Stimulated activated CD4-positive, alpha-beta T cell treated with anti-CD3 and anti-CD28 coated beads, Interleukin-4, amount 100 ng/mL, for 4 hours (primary cell): ENCODE measurements at places on chromosomes 4 and X.

DNA sequence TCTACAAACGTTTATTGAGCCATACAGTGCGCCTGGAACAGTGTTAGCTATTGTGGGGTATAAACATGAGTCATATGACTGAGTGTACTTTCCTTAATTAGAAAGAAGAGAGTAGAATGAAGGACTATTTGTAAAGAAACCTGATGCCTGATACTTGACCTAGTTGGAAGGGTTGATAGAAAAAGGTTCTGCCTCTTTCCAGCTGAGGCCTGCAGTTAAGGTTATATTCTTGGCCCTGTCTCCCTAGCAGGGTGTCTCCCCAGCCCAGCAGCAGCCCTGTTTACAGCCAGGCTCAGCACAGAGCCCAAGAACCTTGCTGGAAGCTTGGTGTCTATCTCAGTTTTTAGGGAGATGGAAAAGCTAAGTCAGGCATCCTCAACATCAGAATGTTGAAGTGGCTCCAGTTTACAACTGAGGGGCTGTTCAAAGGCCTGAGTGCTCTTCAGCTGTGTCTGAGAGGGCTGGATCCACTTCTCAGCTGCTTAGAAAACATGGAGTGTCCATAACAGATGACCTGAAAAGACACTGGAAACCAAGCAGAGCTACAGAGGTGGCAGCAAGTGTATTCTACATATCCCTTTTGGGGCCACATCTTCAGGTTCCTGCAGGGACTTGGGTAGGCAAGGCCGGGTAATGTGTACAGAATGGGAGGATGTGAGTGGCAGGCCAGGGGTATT, 21.6 kb downstream of the NYX start:
- no peak for DNase-seq

- no peak for DNase-seq
These were observed 392.0 kb downstream of the UBE2NL start for GRCh38 chrX:144275843-144276242.

GRCh38 chr4:59966758-59967157, 1233.4 kb upstream of the ADGRL3 start:
- no peak for DNase-seq

DNA sequence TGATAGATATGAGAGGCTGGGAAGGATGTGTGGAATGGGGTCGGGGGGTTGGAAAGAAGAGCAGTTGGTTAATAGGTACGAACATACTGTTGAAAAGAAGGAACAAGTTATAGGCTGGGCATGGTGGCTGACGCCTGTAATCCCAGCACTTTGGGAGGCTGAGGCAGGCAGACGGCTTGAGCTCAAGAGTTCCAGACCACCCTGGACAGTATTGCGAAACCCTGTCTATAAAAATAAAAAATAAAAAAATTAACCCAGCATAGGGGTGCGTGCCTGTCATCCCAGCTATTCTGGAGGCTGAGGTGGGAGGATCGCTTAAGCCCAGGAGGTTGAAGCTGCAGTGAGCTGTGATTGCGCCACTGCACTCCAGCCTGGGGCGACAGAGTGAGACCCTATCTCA, 58.5 kb upstream of the NHSL2 start:
- no peak for DNase-seq

- no peak for DNase-seq
These were observed 227.3 kb upstream of the GIMD1 start for GRCh38 chr4:106595906-106596305.

GRCh38 chr4:13670456-13671160, 43.1 kb upstream of the BOD1L1 start:
- no peak for DNase-seq

DNA sequence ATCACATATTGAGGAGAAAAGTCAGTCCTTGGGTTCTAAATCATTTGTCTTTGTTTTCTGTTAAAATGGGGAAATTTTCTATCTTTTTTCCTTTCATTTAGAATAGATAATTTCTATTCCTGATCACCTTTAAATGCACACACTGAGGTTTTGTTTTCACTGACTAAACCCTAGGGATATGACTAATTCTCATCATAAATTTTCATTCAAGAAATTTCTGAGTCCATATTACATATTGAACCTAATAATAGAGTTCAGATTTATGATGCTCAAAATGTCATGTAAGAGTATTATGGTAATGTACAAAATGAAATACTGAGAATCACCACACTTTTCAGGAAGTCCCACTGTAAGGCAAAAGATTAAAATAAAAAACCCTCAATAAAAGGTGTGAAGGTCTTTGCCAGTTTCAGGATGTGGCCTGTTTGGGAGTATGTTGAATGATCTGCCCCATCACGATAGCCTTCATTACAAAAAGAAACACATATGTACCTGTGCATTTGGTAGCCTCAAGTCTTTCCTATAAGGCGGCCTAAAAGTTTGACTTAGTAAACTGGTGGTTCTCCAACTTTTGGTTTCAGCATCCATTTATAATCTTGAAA, 49.4 kb downstream of the LEF1 start:
- DNase-seq: no peak

DNA sequence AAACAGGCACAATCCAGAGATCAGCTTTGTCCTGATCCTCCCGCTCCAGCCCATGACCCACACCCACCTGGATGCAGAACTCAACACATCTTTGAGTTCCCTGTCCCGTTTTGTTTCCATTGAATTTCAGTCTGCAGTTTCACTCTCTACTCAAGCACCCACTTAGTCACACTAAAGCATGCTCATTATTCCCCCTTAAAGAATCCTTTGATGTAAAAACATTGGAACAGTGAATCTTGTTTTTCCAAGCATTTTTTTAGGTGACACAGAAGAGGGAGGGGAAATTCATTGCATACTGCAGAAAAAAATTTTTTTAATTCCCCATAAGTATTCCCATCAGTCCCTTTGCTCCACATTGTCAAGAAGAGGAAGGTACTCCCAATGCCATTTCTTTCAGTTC, 249.7 kb upstream of the TTC29 start:
- no peak for DNase-seq

GRCh38 chrX:23959781-23960180, 52.0 kb downstream of the CXorf58 start:
- DNase-seq: no peak

GRCh38 chr4:93319041-93319440, 509.5 kb upstream of the ATOH1 start:
- DNase-seq: no peak
